ENCODE measurements at places on chromosomes 2 and 18. TPM values are rescaled to one million over a fixed set of nuclear protein-coding genes. Genes with fewer than 3 reads are reported as not detected.

GRCh38 chr2:215528555-215528954 lies 92.7 kb upstream of the FN1 start:
- DNase-seq = peak; percentile 56

DNA sequence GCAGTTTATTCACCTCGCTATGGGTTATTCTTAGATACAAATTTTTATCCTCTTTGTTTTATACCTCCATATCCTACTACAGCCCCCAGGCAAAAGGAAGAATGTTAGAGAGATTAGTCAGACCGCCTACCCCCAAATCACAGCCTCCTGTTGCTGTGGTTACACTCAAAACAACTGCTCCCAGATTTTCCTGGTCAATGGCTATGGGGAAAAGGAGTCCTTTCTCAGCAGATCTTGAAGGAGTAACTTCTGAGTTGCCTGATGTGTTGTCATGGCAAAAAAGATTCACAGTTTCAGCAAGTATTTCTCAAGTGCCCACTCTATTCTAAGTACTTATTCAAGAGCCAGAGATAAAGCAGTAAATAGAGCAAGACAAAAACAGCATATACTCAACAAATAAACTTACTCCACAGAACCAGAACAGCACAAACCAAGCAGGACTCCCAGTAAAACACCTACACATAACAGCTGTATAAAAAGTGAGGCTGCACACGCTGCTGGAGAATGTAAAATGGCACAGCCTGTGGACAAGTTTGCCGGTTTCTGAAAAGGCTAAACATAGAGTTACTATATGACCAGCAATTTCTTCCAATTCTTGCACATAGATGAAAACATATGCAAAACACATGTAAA lies 104.8 kb downstream of the NOL10 start:
- no peak for DNase-seq

GRCh38 chr2:221833966-221834365 lies 261.9 kb upstream of the EPHA4 start:
- no peak for DNase-seq

GRCh38 chr2:233802132-233802815 lies 24.1 kb downstream of the MROH2A start:
- DNase-seq = no peak

- no peak for DNase-seq
These were observed 899.1 kb downstream of the TMEM182 start for GRCh38 chr2:103660947-103661346.

DNA sequence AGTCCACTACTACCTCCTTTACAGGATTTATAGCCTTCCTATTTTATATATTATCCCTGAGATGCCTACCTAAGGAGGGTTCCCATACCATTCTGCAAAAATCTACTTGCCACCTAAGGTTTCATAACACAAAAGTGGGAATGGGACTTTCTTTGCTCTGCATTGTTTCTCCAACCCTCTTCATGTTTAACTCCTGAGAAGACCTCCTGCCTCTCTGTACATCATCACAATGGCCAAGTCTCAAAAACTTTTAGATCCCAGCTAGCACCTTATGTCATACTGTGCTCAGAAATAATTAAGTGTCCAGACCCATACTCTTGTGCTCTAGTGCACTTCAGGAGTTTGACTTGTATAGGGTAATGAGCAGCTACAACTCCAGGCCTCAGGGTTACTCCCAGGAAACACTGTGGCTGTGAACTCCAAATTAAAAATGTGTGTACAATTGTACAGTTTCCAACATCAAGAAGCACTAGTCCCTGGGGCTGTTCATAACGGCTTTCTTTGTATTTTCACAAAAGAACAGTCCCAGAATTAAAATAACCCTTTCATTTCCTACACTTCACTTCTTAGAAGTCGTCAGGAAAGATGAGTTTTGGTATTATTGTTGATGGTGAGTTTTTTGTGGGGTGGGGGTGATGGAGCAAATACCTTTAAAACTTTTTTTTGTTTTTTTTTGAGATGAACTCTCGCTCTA lies 39.4 kb downstream of the METAP1D start:
- DNase-seq = no peak

DNA sequence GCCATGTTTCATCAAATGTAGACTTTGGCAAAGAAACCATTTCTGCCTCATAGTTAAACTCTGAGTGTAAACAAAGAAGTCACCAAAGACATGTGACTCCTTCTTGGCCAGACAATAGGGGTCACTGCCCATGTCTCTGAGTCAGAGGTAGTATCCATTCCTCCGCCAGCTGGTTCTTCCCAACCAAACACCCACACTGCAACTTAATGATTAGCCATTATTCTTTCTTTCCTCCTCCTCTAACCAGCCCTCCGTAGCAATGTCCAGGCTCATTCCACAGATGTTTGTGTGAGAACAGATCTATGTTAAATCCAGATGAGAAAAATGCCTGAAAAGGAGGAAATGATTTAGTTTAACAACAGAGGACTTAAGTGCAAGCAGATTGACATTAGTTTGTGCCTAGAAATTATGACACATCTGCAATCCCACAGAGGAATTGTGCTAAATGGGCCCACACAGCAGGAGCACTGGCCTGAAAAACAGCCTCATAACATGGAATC lies 127.9 kb upstream of the SH3BP4 start:
- peak; percentile 51 for DNase-seq

GRCh38 chr2:207394812-207395534 lies 134.8 kb upstream of the CREB1 start:
- DNase-seq = no peak

DNA sequence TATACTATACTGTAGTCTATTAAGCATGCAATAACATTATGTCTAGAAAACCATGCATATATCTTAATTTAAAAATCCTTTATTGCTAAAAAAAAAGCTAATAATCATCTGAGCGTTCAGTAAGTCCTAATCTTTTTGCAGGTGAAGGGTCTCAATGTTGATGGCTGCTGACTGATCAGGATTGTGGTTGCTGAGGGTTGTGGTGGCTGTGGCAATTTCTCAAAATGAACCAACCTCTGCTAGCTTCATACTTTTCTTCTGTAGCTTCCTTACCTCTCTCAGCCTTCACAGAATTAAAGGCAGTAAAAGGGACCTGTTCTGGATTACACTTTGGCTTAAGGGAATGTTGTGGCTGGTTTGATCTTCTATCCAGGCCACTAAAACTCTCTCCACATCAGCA lies 235.8 kb downstream of the NBAS start:
- DNase-seq = no peak

GRCh38 chr18:59535055-59535454 lies 162.2 kb downstream of the CCBE1 start:
- DNase-seq = no peak

DNA sequence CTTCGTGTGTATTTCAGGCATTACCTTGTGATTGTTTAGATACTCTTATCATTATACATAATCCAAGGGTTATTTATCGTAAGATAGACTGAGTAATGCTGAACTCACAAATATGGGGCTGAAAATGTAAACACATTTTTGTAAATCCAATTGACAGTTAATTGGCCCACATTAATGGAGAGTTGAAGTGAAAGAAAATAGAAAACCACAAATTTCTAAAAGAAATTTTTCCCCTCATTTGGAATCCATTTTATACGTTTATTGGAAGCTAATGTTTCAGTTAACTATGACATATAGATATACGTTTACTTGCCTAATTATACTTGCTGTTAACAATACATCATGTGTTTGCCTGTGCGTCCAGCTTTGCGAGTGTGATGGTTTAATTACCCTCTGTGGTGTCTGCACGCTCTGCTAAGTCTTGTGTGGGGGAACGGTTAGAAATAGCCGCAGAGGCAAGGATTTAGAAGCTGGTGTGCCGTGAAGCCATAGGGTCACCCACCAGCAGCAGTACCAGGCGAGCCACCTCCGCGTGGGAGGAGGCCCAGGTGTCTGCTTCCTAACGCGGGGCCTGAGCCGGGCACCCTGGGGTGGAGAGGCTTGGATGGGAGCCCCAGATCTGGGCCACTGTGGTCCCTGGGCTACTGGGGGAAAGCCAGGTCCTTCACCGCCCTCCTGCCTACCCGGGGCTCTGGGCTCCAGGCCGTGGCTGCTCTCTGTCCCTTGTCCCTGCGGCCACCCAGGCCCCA lies 38.0 kb downstream of the TSHZ1 start:
- DNase-seq = no peak

- no peak for DNase-seq
These were observed 175.3 kb downstream of the INHBB start for GRCh38 chr2:120520929-120521912.

DNA sequence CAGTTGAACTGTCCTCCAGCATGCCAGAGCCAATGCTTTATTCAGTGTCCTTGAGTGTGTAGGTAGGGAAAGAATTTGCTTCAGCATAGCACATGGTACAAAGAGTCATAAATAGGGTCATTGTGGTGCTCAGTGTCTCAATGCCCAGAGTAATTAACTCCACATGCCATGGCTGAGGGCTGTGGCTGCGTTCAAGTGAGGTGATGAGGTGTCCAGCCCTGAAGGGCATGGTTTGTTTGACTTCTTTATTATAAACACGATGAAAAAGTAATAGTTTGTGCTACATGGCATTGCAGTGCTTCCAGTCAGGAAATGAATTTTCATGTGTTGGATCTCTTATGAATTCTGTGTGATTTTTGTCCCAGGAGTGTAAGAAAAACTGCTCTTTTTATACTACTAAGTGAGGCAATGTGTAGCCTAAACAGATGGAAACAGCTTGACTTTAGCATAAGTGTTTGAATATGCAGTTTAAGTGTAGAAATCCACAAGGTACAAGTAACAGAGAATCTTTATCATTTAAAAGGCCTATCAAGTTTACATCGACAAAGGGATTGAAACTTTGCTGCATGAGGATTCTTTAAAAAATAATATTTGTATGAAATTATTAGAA lies 507.9 kb upstream of the CDH2 start:
- DNase-seq = no peak

Gene MYO5B
- total RNA-seq = 0.51 TPM

Gene SPDYA
- total RNA-seq = 0.17 TPM

Gene SKA1
- not detected for total RNA-seq

Gene SERPINB4
- total RNA-seq = not detected
